HuH-7.5 (cell line): ENCODE measurements at places on chromosomes 2 and 18.

DNA sequence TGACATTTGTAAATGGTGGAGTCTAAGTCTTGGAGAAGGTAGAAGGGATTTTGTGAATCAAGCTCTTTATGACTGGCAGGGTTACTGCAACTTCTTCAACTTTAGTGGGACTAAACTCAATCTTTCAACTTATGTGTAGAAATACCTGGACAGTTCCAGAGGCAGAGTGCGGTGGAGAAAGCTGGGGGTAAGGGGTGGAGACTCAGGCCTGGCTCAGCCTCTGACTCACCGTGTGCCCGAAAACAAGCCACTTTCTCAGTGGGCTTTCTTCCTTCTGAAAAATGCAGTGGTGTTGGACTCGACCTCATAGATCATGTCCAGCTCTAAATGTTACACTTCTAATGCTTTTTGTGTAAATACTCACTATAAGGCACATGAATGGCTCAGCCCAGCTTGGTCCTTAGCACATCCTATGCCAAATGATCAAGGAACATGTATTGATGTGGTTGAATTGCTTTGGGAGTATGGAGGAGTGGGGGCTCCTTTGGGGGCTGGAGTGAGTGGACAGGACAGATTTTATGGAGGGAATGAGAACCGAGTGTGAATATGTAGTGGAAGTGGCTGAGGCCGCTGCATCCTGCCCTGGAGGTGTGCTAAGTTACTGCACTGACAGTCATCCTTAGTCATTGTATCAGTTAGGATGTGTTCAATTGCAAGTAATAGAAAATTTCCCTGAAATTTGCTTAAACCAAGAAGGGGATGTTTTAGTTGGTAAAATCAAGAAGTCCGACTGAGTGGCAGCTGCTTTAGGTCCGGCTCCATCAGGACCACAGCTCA, 32.2 kb upstream of the IGFBP5 start:
- DNase-seq: no peak

- no peak for DNase-seq
Observed at GRCh38 chr2:1674276-1674675, 70.0 kb downstream of the PXDN start.

DNA sequence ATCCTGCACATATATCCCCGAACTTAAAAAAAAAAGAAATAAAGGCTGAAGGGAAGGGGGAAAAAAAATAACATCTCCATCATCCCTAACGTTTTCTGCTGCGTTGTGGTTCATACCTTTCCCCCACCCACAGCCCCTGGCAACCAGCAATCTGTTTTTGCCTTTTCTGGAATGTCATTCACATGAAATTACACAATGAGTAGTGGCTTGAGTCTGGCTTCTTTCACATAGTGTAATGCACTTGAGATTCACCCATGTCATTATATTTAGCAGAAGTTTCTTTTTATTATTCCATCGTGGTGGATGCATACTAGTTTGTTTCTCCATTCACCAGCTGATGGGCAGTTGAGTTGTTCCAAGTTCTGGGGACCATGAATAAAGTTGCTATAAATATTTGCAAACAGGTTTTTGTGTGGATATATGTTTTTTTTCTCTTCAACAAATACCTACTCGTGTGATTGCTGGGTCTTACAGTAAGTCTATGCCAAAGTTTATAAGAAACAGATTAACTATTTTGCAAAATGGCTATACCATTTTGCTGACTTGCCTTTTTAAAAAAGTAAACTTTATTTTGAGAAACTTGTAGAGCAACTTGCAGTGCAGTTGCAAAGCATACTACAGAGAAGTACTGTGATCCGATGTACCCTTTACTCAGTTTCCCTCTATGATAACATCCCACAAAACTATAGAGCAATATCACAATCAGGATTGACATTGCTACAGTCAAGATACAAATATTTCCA, 322.5 kb downstream of the LPIN1 start:
- no peak for DNase-seq

GRCh38 chr2:160870729-160871465, 289.3 kb upstream of the TANK start:
- no peak for DNase-seq

DNA sequence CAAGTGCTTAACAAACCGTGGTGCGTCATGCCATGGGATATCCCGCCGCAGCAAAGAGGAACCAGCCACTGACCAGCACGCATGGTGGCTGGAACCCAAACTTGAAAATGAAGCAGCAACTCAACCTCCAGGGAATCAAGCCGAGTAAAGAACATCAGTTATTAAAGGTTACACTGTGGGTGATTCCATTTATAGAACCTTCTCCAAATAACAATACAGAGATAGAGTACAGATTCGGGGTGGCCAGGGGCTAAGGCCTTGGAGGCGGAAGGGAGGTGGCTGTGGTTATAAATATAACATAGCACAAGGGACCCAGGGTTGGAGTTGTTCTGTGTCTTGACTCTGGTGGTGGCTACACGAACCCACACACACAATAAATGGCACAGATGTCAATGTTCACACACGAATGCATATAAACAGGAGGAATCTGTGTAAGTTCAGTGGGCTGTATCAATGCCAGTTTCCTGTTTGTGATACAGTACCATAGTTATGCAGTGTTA, 123.1 kb downstream of the EIPR1 start:
- DNase-seq: no peak

DNA sequence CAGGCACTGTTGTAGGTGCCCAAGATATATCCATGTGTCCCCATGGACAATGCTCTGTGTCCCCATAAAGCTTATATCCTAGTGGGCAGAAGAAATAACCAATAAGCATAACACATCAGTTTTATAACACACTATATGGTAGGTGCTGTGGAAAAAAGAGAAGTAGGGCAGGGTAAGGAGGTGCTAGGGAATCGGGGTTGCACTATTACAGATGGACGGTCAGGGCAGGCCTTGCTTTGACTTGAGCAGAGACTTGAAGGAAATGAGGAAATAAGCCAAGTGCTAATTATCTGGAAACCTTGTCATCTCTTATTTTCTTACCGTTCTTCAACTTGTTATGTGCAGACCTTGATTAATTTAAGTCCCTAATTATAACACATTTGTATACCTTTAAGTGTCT, 82.0 kb downstream of the PHLPP1 start:
- DNase-seq: no peak

- DNase-seq: no peak
Observed at GRCh38 chr2:74345272-74345943, 2.2 kb upstream of the SLC4A5 start.

DNA sequence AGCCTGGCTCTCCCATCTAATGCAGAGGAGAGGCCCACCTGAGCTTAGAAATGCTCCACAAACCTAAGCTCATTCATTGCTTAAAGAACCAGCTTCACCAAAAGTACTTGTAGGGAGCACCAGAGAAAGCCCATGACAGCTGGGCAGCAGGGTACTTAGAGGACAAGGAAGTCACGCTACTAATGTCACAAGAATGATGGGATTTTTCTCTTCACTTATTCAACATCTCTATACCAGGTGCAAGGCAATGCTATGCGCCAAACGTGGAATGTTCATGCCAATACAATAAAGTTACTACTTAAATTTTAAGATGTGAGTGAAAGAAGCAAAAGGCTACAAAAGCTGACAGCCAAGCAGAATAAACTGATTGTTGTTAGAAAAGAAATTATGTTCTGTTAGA, 36.0 kb downstream of the LONRF2 start:
- no peak for DNase-seq

GRCh38 chr2:85061896-85062295, 71.3 kb upstream of the TCF7L1 start:
- DNase-seq: no peak

DNA sequence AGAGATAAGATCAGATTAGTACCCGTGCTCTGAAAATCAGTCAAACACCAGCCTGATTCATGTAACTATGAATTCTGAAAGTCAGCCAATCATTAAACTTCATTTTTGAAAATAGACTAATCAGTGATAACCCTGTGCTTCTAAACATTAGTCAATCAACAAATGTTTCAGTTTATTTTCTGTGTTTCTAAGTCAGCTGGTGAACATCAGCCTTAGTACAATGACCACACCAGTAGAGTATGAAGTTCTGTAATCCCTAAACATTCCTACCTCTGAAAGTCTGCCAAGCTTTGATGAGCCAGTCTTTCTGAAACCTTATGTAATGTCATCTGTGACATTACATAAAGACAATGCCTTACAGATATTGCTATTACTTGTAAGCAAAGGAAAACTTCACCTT, 807.4 kb upstream of the CRIM1 start:
- DNase-seq: no peak

GRCh38 chr18:36035253-36035652, 32.1 kb downstream of the RPRD1A start:
- DNase-seq: no peak

DNA sequence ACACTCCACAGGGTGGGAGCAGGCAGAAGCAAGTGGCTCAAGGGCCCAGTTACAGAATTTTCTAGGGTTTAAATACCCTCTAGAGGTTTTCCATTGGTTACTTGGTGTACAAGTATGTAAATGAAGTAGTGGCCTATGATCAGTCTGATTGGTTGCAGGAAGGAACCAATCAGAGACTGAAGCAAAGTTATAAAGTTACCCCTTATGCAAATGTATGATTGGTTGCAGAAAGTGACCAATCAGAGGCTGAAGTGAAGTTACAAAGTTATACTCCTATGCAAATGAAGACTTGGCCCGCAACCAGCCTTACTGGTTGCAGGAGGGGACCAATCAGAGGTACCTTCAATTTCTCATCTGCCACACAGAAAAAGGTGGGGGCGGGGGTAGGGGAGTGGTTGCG, 154.6 kb downstream of the INO80D start:
- no peak for DNase-seq

DNA sequence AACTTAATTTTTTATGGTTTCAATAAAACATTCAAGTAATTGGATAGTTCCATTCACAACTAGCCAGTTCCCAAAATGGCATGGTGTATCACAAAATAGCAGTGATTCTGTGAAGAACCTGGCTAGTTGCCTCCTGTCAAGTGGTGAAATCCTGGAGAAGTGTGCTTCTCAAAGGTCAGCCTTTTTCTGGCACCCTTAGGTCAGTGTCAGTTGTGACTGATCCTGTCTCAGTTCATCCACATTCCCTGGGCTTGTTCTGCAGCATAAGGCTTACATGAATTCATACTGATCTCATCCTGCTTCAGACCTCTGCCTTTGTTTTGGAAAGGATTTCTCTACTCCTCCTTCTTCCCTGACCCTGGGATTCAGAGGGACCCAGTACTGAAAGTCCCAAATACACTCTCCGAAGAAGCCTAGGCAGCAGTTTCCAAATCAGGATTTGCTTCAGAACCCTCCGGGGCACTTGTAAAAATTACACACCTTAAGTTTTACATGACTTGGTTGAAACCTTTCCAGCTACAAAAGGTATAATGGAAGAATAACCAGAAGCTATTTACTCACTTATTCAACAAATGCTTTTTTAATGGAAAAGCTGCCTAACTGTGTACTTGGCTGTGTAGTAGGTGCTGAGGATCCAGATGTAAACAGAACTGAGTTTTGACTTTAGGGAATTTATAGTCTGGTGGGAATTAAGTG, 11.0 kb downstream of the MAP3K20 start:
- DNase-seq: no peak

- DNase-seq: no peak
Observed at GRCh38 chr2:162116352-162116751, 35.7 kb downstream of the GCG start.

- DNase-seq: no peak
Observed at GRCh38 chr2:86464652-86465051, 23.5 kb downstream of the KDM3A start.

- DNase-seq: no peak
Observed at GRCh38 chr2:25482341-25482740, 140.6 kb upstream of the DNMT3A start.

GRCh38 chr2:71919708-71920107, 228.0 kb downstream of the CYP26B1 start:
- no peak for DNase-seq

- no peak for DNase-seq
Observed at GRCh38 chr2:84972207-84972783, 1.3 kb downstream of the KCMF1 start.

DNA sequence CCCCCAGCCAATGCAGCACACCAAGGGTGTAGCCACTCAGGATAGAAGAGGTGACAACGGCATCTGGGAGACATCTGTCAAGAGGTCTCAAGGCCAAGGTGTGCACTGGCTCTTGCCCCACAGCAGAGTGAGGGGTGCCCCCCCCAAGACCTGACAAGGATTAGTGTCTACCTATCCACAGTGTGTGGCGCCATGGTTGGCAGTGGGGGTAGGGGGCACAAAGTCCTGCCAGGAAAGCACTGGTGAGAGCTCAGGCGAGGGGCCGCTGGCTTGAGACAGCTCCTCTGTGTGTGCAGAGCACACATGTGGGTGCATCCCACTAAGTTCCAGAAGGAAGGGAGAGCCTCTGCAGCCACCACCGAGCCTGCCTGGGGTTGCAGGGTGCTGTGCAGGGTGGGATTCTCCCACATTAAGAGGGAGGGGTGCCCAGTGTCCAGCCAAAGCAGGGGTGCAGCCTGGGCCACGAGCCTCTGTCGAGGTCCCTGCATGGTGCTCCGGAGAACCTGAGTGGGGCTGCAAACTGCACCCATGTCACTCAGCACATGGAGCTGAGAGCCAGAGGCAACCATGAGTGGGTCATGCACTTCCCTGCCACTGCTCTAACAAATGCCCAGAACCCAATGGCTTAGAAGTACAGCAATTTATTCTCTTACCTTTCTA, 311.2 kb upstream of the HDAC4 start:
- no peak for DNase-seq

DNA sequence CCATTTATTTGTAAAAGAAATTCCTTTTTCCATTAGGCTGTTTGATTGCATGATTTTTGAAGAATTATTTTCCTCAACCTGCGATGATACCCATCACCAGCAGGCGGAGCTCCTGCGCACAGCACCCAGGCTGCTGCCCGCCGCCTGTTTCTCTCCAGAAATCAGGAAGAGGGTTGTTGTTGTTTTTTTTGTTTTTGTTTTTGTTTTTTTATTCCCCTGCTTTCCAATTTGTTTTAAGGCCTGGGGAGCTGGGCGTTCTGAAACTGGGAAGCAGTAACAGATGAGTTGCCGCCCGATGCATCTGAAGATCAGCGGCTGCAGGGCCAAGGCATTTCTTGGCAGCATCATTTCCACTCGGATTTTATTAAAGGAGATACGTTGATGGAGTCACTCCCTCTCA, 132.1 kb downstream of the MBP start:
- peak; percentile 44 for DNase-seq

DNA sequence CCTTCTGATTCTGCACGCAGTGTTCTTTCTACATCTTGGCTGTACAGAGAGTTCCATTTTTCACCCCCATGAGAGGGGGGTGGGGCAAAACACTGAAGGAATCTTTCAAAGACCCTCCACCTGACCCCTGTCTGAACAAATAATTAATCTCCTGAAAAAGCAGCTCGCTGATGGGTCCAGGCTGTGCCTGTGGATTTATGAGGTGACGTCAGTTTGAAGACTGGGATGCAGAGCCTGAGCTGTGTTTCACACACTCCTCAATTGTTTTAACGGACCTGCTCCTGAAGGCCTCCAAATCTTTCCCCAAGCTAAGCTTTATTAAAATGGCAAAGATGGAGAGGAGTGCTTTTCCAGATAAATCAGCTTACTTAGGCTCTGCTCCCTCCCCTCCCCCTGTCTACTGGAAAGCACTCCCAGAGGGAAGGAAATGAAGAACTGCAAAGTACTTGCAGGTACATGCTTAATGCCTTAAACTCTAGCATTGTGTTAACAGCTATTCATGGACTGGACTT, 390.2 kb upstream of the TNP1 start:
- DNase-seq: no peak
